ENCODE measurements at places on chromosomes 1 and 21.
A peak's percentile ranks its signal among the peaks of the same experiment; 100 is the strongest.

DNA sequence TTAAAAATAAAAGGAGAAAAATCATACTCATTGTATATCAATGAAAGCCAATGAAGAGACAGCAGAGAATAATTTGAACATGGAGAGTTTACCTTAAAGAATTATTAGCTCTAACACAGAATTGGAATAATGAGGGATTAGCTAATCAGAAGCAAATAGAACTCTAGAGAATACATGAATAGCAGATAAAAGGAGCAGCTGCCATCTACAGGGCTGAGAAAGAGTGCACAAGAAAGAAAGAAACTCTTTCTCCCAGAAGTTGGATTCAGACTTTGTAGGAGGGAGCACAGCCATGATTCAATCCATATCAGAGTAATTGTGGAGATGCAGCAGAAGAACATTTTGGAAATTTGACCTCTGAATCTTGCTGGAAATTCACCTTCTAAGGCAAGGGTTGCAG, 1171.2 kb downstream of the PLA2G4A start:
- DNase-seq: peak; percentile 9

- DNase-seq: peak; percentile 93
Observed at GRCh38 chr1:20212685-20213331, 26.5 kb upstream of the PLA2G2C start.

DNA sequence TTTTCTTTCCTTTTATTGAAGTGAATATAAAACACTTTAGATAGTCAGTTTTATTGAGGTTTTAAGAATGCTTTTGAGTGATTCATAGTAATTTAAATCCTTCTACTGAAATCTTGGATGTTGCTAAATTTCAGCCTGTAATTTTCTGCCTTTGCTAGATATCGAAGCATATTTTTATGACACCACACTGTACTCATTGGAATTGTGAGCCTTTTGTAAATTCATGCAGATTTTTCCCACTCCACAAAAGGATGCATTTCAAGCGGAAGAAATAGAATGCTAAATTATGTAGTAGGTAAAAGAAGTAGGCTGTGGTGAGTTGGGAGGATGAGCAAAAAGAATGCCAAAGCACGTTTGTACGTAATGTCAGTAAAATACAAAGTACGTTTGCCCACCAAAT, 13.8 kb downstream of the SNX7 start:
- DNase-seq: no peak

DNA sequence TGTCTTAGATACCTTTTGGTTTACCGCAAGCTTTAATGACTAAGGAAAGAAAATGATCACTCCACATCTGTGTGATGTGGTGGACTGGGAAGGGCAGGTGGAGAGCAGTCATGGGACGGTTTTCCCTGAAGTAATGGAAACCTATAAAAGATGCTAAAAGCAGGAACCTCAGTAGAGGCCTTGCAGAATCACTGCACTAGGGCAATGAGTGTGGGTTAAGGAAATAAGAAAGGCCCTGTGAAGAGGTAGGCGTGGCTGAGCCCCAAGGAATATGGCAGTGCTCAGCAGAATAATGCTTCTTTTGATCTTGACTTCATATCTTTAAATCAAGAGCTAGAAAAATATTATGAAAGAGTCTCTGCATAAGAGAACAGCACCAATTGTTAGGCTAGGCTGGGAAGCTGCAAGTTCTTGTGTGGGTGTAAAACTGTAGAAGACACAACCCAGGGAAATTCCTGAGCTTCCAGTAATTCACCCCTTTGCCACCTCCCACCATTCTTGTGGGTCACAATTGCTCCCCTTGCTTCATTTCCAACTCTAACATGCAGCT, 49.9 kb downstream of the CLCA4 start:
- no peak for DNase-seq

DNA sequence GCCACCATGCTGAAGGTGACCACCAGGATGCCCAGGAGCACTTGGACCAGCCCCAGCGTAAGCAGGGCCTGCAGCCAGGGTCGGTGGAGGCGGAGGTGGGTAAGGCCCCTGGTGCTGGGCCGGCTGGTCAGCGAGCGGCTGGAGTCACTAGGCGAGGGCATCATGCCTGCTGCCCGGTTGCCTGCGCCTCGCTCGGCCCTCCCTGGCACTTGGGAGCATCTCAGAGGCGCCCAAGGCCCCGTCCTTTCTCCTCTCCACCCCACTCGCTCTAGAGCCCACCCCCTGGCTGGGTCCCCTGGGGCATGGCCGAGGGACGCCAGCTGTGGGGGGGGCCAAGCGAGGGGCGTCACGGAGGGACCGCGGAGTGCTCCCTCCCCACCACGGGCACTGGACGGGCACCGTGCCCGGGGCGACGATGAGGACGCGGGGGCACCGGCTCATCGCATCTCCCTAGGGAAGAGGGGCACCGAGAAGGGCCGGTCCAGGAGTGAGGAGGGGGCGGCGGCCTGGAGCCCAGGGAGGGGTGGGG, 505 bp downstream of the ENTREP3 start:
- DNase-seq: peak; percentile 72

GRCh38 chr1:233319272-233319671, 8.3 kb upstream of the MAP3K21 start:
- no peak for DNase-seq

DNA sequence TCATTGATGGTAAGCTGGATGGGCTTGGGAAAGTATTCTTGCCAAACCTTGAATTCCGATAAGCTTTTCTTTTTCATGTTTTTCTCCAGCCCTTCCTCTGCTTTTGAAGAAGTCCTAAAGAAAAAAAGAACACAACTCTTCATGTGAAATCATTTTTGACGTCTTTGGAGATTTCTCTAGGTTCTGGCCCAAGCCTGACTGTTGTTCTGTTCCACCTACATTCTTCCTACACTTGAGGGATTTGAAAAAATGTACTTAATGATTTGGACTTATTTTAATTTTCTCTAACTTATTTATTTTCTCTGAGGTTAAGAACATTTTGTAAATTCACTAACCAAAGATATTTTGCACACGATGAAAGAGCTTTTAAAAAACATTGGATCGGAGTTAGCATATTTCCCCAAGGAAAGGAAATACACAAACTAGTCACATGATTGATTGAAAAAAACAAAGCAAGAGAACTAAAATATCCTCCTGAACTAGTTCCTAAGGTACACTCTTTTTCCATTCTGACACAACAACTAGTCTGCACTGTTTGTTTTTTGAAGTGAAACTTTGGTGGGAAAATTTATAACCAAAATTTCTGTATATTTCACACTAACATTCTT, 82.3 kb downstream of the LTN1 start:
- DNase-seq: no peak

DNA sequence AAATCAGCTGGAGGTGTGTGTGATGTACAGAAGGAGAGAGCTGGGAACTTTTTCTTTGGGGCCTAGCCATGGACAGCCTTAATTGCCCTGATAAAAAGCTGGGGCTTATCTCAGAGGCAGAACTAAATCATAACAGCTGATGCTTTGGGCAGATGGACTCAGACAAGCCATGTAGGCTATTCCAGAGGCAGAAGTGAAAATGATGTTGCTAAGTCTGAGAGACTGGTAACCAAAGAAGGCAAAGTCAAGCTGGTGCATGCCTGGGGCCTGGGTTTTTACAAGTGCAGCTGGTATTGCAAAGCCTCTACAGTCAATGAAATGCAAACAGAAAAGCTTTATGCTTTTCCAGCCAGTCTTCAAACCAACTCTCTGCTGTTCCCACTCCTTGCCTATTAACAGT, 39.0 kb upstream of the LMX1A start:
- no peak for DNase-seq

DNA sequence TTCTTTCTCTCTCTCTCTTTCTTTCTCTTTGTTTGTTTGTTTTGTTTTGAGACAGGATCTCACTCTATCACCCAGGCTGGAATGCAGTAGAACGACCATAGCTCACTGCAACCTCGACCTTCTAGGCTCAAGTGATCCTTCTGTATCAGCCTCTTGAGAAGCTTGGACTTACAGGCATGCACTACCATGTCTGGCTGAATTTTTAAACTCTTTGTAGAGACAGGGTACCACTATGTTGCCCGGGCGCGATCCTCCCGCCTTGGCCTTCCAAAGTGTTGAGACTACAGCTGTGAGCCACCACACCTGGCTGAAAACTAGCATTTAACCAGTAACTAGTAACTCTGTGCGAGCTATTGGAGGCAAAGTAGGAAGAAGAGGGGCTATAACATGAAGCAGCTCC, 325.5 kb downstream of the ZP4 start:
- no peak for DNase-seq

DNA sequence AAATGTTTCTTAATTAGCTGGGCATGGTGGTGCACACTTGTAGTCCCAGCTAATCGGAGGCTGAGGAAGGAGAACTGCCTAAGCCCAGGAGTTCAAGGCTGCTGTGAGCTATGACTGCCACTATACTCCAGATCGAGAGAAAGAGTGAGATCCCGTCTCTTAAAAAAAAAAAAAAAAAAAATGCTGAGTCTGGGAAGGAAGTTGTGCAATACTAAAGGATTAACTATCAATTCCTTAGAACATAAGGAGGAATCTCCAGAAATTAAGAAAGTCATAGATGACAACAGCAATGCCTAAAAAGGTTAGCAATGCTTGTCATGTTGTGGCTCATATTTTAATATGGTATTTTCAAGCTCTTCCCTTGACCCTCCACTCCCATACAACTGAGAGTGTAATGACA, 5.3 kb downstream of the LUZP1 start:
- DNase-seq: no peak

GRCh38 chr1:178382372-178382771, 114.4 kb downstream of the CLEC20A start:
- no peak for DNase-seq

DNA sequence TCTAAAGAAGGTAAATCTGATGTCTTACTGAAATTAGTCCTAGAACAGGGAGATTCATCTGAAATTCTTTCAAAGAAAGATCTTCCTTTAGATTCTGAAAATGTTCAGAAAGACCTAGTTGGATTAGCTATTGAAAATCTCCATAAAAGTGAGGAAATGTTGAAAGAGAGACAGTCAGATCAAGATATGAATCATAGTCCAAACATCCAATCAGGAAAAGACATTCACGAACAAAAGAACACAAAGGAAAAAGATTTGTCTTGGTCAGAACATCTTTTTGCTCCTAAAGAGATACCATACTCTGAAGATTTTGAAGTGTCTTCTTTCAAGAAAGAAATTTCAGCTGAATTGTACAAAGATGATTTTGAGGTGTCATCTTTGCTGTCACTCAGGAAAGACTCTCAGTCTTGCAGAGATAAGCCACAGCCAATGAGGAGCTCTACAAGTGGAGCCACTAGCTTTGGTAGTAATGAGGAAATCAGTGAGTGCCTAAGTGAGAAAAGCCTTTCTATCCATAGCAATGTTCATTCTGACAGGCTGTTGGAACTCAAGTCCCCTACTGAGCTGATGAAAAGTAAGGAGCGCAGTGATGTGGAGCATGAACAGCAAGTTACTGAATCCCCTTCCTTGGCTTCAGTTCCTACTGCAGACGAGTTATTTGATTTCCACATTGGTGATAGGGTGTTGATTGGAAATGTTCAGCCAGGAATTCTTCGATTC, 61.6 kb upstream of the QSOX1 start:
- DNase-seq: no peak

- no peak for DNase-seq
Observed at GRCh38 chr1:33908324-33908956, 44.6 kb downstream of the HMGB4 start.

GRCh38 chr1:91404151-91405012, at the start of gene HFM1:
Gene HFM1, minus strand, starts transcription at chr1:91404837. Its CDS starts 3,755 bp downstream, at chr1:91401082.
- DNase-seq: peak; percentile 91

DNA sequence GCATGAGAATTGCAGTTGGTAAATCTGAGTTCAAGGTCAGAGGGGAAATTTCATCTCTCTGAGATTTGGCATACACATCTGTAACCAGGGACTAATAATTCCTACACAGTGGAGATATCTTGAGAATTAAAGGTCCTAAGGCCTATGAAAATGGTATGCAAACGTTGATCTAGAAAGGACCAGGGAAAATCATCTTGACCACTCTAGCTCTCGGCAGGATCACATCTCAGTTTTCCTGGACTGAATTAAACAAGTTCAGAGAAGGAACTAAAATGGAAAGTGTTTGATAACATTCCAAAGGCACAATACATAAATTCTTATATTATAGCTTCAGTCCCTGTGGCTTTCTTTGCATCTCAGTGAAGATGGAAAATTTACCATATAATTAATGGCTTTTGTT, 28.5 kb upstream of the SIPA1L2 start:
- DNase-seq: no peak

GRCh38 chr1:162028726-162029125, 5.1 kb upstream of the OLFML2B start:
- peak; percentile 59 for DNase-seq

DNA sequence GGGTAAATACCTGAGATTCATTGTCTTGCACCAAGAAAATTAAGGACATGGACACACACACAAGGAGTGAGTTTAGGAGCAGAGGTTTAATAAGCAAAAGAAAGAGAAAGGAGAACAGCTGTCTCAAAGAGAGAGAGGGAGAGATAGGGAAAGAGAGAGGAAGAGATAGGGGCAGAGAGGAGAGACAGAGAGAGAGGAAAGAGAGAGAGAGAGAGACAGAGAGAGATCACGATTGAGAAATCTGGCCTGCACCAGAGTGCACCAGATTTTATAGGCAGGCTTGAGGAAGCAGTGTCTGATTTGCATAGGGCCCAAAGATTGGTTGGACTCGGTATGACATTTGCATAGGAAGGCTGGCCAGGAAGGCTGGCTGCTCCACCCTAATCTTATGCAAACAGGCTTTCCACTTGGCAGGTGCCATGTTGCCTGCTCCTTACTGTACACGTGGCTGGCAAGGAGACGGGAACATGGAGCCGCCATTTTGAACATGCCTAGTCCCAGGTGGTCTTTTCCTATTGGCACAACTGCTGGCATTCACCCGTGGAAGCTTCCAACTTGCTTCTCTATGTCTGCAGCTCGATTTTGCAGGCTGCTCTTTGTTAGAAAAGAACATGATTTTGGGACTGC, 419.9 kb downstream of the ZP4 start:
- peak; percentile 18 for DNase-seq

- DNase-seq: peak; percentile 52
Observed at GRCh38 chr1:246110343-246111219, 396.5 kb downstream of the SMYD3 start.

- DNase-seq: no peak
Observed at GRCh38 chr1:106876384-106876783, 180.1 kb upstream of the PRMT6 start.

- peak; percentile 49 for DNase-seq
Observed at GRCh38 chr1:225418059-225418458, 9.8 kb downstream of the LBR start.

DNA sequence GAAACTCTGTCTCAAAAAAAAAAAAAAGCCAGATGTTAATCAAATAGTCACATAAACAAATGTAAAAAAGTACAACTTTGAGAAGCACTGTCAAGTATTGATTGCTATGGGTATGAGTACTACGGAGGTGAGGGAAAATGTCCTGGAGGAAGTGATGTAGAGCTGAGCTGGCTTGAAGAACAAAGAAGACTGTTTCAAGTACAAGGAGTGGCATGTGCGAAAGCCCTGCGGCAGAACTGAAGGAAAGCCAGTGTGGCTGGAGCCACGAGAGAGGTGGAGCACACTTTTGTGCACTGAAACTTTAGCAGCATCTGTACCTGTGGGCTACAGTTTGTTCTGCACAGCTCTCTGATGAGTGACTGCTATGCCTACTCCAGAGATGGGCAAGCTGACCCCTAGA, 5.4 kb upstream of the RPS6KA1 start:
- DNase-seq: no peak

- no peak for DNase-seq
Observed at GRCh38 chr1:62900566-62900965, 116.6 kb downstream of the ATG4C start.
